ENCODE measurements at places on chromosomes 7 and 10.

GRCh38 chr7:1121886-1122831 is 34.2 kb downstream of the GPER1 start:
- no peak for DNase-seq

DNA sequence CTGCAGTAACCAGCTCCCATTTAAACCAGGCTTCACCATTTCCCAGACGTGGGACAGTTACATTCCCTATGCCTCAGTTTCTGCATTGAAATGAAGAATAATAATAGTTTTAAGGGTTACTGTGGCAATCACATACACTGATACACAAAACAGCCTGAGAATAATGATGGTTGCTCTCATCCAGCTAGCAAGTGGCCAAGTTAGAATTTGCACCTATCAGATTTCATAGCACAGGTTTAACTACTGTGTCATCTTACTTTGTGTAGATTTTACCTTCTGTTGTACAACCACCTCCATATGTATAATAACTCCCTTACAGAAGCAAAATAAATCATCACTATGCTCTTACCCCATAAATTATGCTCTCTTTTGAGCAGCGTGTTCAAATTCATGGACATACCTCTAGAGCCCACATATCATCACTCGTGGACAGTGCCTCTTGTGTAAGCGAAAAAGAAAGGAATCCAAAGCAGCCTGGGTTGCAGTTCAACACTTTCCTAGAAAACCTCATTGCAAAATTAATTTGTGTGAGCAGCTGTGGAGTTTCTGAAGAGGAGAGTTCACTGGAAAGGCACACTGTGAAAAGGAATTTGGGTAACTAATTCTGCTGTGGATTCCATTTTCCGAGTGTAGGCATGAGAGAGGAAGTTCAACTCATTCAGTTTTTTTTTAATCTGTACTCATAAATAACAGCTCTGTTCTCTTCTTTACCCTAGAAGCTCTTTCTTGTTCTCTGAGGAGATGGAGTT is 492.5 kb downstream of the ARL4A start:
- DNase-seq: no peak

DNA sequence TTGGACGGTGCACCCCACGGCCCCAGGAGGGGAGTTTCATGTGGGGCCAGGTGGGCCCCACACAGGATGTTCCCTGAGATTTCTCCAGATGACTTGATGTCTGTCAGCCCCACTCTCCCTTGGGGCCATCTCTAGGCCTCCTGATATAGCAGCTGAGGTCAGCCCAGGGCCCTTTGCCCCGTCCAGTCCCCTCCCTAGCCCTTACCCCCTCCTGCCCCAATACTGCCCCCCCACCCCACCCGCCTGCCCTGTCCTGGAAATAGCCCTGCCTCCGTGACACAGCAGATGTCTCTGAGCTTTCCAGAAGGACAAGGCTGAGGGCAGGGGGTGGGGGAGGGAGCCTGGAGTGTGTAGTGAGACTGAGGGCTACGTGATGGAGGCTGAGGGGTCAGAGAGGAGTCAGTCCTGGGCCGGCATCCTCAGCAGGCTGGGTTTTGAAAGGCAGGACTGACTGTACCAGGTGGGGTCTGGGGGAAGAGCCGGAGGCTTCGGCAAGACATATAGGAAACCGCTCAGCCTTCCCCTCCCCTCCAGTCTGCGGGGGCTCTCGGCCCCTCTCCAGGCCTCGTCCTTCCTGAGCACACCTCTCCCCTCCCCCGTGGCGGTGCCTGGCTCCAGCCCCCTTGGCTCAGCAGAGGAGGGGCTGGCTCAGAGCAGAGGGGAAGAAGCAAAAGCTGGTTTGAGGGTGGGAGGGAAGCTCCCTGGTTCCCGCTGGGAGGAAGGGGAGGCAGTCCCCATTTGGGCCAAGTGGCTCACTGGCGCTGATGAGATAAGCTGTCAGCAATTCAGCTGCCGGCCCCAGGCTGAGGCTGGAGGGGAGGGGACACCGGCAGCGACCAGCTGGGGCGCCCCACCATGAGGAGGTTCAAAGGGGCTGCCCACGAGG is 2.0 kb downstream of the FLNC start:
- no peak for DNase-seq

DNA sequence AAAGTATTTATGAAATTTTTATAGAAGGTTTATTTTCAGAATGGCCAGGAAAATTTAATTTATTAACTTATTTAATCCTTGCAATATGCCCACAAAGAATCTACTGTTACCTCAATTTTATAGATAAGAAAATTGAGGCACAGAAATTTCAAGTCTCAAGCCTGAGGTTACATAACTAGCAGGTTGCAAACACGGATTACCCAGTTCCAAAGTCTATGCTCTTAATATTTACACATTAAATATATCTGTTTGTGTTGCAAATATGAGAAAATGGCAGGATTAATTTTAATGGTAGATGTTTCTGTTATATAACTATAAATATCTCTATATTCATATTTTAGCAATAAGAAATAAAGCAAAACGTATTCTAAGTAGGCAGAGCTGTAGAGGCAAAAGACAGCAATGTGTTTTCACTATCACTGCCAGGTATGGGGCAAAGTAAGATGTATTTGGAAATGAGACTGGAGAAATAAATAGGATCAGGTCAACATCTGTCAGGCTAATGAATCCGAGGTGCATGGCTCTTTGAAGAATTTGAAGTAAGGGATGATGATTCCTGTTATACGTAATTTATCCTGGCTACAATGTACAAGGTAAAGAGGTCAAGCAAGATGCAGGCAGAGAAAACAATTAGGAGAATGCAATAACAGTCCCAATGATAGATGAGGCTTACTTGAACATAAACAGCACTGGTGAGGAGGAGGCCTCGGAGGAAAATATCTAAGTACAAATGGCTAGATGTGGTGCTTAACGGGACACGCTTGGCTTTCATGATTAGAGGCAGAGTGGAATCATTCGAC is 354.1 kb upstream of the VSTM2A start:
- no peak for DNase-seq

GRCh38 chr7:23530405-23530804 is 1.4 kb downstream of the TRA2A start:
- DNase-seq: peak; percentile 9

DNA sequence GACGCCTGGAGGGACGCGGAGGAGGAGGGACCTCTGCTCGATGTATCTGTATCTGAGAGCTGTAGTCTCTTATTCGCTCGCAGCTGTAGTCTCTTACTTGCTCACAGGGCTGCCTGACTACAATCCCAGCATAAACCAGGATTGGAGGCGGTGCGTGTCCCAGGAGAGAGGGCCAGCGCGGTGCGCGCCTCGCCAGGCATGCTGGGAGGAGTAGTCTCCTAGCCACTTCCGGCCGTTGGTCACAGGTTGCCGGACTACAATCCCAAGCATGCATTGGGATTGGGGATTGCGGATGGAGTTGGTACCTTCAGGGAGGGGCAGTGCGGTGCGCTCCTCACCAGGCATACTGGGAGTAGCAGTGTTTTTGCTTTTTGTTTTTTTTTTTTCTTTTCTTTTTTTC is 421.7 kb upstream of the NUPR2 start:
- peak; percentile 16 for DNase-seq

DNA sequence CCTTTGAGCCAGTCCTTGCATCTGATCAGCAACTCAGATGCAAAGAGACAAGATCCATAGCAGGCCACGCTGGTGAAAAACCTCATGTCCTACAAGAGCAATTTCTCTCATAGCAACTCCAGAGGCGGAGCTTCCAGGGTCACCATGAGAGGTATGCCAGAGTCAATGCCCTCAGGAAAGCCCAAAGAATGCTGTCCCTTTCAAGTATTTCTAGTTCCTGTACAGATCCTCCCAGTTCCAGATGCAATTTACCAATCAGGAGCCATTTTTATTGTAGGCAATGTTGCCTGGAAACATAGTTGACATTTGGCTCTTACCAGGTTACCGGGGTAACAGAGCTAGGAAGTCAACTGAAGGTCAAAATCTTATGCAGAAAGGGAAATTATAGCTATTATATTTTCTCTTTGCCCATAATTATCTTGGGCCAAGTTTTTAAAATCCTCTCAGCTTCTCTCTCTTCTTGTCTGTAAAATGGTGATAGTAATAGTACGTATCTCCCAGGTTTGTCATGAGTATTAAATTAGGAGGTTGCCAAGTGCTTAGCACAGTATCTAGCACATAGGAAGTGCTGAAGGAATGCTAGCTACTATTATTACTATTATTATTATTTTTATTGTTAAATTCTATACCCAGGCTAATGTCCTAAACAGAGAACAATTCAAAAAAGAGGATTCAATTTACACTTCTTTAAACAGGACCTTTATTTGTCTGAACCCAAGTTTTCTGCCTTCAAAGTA is 46.3 kb upstream of the TM9SF3 start:
- no peak for DNase-seq

- no peak for DNase-seq
These were observed 27.6 kb downstream of the CHCHD3 start for GRCh38 chr7:133054162-133054840.

DNA sequence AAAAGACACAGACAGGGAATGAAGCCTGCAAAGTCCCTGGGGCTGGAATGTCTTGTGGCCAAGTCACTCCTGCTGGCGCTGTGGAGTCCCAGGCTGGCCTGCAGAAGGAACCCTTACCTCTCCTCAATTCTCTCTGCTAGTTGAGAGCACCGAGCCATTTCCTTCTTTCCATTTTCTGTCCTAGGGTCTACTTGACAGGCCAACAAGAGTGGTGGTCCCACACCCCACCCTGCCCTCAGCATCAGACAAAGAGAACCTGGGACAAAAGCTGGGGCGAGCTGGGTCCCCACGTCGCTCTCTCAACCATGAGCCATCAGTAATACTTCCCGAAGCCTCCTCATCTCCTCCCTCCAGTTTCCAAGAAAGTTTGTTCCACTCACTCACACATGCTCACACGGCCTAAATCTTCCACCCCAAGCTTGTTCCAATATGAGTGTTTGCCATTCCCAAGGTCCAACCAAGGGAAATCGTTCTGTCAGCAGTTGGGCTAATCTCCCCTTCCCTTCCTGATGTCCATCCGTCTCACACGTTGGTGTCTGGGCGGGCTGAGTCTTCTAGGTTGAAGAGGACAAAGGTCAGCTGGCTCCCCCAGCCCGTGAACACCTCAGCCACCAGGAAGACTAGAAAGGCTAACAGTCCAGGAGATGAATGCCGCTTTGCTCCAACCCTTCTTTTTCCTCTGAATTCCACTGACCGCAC is 44.3 kb downstream of the CLEC2L start:
- no peak for DNase-seq

GRCh38 chr10:71981015-71981875 is 17.1 kb downstream of the CHST3 start:
- no peak for DNase-seq

GRCh38 chr7:111025006-111025405 is 65.9 kb upstream of the LRRN3 start:
- DNase-seq: no peak

DNA sequence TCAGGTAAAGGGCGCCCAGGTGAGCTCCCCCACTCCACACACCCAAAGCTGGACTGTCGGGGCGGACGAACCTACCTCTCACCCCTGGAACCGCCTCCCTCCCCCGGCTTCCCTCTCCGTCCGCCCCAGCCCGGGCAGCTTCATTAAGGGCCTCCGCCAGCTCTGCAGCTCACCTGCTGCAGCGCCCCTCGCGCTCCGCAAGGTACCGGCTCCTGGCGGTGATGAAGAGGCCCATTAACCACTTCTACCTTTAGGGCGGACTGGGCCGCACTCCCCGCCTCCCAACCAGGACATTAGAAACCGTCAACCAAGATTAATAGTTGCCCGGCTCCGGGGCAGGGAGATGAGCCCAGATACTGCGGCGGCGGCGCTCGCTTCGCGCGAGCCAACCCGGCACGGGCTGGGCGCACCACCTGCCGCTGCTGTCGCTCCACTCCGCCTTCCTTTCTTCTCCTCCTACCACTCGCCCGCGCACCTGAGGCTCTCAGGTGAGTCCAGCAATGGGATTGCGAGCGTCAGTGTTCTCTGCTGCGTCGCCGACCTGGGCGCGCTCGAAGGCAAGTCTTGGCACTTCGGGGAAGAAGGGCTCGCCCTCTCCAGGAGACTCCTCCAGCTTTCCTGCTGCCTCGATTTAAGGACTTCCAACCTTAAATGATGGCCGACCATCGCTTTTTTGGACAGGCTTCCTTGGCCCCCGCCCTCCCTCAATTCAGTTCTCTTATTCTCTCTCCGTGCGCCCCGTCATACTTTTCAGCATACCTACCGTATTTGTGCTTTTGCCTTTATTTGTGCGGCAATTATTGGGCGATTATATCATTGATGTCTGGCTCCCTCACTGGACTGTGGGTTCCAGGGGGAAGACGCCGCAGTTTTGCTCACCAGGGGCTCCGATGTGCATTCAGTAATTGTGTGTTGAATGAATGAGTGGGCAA is 13.6 kb upstream of the KAZALD1 start:
- DNase-seq: no peak

GRCh38 chr10:52770904-52771303 is 1.7 kb downstream of the MBL2 start:
- no peak for DNase-seq

- DNase-seq: no peak
These were observed 247.1 kb downstream of the KCNMA1 start for GRCh38 chr10:77390481-77390891.

- no peak for DNase-seq
These were observed 116.3 kb upstream of the RET start for GRCh38 chr10:42960491-42960990.

DNA sequence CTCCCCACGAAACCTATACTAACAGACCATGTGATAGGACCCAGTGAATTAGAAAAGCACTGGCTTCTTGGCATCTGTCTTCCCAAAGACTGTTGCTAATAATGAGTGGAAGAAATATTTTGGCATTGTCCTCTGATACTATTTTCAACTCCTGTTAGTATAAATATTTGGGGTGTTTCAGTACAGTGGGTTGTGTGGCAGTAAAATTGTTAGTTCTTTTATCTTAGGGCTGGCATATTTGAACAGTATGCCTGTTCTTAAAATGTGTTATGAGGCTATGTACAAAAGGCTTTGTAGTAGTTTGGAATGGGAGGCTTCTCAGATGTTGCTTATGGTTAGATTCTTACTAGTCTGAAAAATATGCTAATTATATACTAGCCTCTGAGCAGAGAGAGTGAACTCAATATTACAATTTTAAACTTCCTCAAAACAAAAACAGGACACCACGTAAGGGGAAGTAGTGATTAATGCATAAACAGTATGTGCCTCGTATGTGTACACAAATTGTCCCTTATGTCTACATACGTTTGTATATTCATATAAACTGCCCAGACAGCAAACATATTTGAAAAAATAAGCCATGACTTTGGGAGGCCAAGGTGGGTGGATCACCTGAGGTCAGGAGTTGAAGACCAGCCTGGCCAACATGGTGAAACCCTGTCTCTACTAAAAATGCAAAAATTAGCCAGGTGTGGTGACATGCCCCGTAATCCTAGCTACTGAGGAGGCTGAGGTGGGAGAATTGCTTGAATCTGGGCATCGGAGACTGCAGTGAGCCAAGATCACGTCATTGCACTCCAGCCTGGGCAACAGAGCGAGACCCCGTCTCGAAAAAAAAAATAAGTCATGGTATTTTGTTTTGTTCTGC is 115.4 kb downstream of the ARID5B start:
- no peak for DNase-seq

All from NCI-H774 (cell line).